NCI-H748 treated with DMSO at 0.1 percent for 48 hours (cell line): ENCODE measurements at places on chromosomes 1 and 21.
A peak's percentile ranks its signal among the peaks of the same experiment; 100 is the strongest.

DNA sequence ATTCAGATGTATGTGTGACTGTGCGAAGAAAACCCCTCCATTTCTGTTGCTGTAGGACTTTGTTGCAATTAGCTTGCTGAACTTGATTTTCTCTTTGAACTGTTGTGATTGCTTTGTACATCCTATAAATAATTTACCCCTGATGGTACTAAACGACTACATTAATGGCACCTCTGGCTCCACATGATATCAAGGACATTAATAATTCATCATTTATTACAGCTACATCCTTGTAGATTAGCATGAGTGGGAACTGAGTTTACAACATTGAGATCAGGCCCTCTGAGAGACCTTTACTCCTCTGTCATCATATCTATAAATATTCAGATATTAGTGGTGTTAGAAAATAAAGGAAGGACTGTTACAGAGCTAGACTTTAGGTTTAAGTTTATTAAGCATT lies 13.5 kb downstream of the LRIG2 start:
- no peak for DNase-seq

GRCh38 chr1:236774926-236775325 lies 20.2 kb upstream of the MTR start:
- DNase-seq = no peak

DNA sequence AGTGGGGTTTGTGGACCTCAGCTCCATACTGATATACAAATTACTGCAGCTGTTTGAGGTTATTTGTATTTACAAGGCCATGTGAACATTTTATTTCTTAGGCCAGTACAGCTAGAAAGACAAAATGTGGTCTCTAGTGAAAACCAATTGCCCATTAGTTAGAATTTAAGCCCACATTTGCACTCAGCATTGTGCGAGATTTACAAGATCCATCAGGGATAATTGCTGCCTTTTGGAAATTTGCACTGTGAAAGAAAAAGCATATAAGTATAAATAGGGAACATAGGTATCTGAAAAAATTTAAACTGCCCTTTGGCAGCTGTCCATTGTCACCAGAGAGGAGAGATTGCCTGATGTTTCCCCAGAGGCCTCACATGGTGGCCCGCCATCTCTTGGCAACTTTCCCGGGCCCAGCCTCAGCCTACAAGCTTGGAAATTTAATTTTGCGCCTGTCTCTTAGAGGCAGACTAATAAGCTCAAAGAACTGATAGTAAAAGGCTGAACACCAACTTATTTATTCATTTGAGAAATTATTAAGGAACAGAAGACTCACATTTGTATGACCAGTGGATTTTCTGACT lies 120.7 kb downstream of the MAP3K21 start:
- no peak for DNase-seq

DNA sequence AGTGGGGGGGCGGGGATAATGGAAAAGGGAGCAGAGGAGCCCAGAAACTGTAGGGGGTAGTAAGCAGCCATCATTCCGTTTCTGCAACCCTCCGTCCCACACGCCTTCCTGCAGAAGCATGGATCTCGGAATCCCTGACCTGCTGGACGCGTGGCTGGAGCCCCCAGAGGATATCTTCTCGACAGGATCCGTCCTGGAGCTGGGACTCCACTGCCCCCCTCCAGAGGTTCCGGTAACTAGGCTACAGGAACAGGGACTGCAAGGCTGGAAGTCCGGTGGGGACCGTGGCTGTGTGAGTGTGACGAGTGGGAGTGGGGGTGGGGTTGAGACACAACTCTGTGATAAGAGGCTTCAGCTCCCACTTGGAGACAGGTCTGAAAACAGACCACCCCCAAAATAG lies 706 bp downstream of the CREB3L4 start:
- DNase-seq = peak; percentile 36

DNA sequence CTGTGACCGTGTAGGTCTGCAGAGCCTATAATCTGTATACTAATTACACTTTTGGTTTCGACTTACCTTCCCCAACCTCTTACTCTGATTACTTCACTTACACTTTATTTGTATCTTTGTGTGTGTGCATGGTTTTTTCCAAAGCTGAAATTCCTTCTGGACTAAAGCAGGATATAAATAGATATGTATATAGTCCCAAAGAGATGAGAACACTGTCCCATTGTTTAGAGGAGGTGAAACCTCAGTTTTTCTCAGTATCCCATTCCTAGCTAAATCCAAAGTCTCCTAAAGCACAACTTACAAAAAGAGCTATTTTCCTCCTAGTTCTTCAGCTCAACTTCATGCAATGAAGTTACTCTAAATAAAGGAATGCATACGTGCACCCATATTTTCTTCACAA lies 442.2 kb downstream of the SMYD3 start:
- DNase-seq = no peak

DNA sequence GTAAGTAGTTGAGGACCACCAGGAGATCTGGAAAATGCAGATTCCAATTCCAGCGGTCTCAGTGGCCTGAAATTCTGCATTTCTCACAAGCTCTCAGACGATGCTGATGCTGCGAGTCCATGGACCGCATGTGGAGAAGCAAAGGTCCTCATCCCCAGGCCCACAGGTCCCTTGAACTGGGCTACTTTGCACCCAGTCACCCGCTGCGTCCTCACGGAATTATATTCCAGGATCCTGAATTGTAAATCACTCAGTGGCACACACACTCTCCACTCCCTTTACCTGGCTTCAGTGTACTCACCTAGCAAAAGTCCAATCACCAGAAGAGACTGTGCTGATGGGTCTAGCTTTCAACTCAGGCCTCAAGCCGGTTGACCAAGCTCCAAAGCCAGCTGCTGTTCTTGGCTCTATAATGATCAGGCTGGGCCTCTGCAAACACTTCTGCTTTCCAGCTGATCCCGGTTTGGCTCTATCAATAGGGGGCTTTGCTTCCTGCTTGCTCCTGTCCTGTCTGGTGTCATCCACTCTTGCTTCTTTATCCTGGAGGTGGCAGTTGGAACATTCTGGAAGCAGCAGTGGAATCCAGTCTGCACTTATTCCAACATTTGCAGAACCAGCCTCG lies 904 bp upstream of the RPL22 start:
- no peak for DNase-seq

GRCh38 chr21:26969971-26970725 lies 3.3 kb upstream of the ADAMTS5 start:
- no peak for DNase-seq

- no peak for DNase-seq
Measured at GRCh38 chr1:75984781-75985180, 52.6 kb upstream of the ASB17 start.
